CD8-positive, alpha-beta memory T cell (primary cell): ENCODE measurements at places on chromosomes 6 and 20.

GRCh38 chr20:47546184-47547033, 44.7 kb downstream of the NCOA3 start:
- no peak for DNase-seq

DNA sequence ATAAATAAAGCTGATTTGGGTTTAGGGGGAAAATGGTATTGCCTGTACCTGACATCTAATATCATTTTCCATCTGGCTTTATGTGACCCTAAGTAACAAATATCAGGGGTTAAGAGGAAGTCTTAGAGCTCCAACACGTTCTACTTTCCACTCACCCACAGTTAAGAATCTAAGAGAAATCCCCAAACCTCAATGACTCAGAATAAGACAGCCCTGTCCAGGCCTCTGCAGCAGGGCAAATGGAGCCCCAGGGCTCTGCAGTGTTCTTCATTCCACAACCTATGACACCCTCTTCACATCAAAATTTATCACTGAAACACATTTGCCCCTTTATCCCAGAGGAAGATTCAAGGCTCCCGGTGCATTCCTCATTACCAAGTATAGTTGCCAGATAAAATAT, 20.3 kb upstream of the TENT5A start:
- DNase-seq, result no peak

- no peak for DNase-seq
Measured at GRCh38 chr20:62752671-62753501, 43.4 kb upstream of the MRGBP start.

DNA sequence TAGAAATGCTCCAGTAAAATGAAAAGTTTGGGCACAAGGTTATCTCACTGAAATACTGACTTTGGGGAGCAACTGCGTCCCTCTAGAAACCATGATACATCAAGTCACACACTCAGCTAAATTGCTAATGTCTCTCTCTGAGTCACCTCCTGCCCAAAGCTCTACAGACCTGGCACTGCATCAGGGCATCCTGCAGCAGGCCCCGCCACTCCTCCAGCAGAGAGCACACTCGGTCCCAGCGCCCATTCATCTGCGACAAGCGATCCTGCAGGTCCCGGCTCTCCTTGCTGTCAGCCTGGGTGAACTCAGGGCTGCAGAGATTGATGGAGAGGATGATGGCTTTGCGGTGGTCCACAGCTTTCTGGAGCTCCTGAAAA, 329.0 kb downstream of the ESR1 start:
- no peak for DNase-seq
